ENCODE measurements at places on chromosomes 3 and 15.

DNA sequence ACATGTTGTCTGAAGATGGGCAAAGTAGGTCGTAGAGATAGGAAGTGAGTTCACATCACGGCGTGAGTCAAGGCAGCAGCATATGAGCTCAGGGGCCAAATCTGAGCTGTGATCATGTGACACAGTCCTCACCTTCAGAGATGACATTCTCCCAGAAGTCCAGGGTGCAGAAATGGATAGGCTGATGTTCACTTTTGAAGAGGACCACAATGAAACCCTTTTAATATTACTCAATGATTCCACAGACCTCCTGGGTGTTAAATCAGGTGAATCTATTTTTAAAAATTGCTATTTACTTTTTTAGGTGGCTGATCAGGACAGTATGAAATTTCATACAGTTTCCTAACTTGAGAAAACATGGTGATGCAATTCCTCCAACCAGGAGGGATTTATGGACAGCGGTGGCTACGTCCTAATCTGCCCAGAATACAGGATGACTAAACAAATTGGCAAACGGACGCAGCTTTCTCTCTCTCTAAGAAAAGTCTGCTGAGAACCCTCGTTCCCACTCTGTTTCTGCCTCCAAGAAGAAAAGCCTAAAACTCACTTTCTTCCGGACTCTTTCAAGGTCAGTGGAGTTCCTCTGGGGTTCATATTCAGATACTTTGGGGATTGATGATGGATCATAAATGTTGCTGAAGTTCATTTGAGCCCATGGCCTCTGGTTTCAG lies 34.4 kb downstream of the B3GNT5 start:
- DNase-seq: no peak

DNA sequence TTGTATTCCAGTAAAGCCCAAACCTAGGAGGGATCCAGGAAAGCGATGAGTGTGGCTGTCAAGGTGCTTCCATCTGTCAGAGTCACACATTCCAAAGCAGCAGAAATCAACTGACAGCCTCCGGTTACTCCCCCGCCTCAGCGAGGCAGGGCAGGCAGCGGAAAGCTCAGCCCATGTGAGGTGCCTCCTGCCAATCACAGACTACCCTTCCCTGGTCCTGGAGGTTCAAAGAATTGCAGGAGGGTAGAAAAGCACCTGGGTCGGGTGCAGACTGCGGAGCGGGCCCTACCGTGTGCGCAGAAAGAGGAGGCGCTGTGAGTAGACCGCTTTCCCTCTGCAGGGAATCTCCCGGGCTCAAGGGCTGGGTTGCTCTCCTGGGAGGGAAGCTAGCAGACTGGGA lies at the start of gene UPK1B:
TSS of gene UPK1B (plus strand) at position 274 of the 400 bp plus-strand sequence. CDS start 13,144 bp downstream, outside the sequence.
- DNase-seq: no peak

DNA sequence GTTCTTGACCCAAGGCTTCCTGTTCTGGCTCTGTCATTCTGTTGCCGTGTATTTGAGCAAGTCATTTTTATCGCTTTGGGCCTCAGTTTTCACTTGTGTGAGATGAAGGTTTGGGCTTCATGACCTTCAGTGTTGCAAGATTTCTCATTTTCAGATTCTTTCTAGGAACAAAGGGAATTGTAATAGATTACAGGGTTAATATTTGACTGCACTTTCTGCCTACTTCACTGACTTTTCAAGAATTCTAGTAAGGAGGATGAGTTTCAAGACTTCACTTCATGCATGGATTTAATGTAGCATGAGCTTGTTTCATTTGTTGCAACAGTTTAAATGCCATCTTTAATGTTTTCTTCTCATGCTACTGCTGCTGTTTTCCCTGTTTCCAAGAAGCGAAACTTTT lies 226.5 kb downstream of the NLGN1 start:
- no peak for DNase-seq

- peak; percentile 32 for DNase-seq
These were observed 57.6 kb downstream of the CLDN11 start for GRCh38 chr3:170476291-170476690.

- DNase-seq: no peak
These were observed 23.2 kb downstream of the SMARCC1 start for GRCh38 chr3:47758261-47759025.
